ENCODE measurements at places on chromosomes 4 and X.

DNA sequence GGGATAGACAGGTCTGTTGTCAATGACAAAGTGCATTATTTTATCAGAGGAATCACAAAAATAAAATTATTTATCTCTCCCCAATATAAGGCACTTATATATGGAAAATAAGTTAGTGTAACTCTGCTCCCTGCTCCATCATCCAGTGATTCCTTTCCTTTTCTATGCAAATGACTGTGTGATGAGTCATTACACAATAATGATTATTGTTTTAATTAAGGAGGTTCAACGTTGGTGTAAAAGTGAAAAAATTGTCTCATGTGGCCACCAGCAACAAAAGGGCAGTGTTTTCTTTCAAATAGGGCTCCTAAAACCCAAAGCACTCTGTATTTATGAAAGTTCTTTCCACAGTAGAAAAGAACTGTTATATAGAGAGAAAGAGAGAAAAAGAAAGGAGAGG is 16.7 kb downstream of the SLC7A11 start:
- no peak for DNase-seq

DNA sequence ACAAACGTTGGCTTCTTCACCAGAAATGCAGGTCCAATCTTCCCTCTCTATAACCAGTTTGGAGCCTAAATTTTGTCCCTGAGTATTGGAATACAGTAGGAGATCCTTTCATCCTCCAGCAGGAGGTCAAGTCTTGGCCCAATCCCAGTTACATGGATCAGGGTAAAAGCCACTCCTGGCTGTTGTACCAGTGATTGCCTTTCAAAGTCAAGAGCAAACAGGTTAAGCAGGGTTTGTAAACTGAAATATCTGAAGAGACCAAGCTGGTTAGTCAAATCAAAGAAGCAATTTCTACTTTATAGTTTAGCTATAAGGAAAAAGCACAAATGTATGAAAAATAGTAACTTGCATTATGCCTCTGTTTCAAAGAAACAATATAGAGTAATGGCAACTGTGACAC is 329.4 kb downstream of the NAF1 start:
- DNase-seq = no peak

DNA sequence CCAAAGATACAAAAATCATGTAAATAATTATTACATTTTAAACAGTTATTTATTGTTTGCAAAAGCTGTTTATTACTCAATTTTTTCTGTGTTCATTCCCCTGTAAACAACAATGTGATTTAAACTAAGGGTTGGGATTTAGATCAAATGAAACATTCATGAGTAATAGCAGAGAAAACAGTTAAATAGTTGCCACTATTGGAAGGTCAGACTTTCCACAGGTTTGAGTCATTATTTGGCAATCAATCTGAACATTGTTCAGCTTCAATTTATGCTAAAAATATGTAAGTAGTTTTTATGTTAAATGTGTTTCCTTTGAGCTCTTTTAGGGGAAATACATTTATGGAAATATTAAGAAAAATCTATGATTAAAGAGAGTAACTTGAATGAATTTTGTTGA is 144.9 kb downstream of the STIM2 start:
- DNase-seq = no peak

- DNase-seq = no peak
Measured at GRCh38 chr4:39067451-39067850, 5.4 kb downstream of the KLHL5 start.

GRCh38 chr4:74309223-74309622 is 953 bp downstream of the EPGN start:
- DNase-seq = no peak

DNA sequence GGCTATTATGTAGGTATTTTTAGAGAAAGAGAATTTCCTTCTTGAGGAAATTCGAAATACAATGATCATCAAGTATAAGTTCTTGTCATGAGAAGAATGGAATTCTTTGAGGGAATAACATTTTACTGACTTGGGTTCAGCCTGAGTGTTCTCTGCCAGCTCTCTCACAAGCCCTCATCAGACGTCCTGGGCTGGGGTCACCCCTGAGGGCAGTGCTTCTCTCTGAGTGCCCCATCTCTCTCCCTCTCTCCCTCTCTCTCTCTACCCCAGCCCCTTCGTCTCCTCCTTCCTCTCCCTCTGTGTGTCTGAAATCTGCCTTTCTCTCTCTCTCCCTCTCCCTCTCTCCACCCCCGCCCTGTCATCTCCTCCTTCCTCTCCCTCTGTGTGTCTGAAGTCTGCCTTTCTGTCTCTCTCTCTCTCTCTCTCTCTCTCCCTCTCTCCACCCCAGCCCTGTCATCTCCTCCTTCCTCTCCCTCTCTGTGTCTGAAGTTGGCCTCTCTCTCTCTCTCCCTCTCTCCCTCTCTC is 241.7 kb upstream of the PSAPL1 start:
- no peak for DNase-seq

DNA sequence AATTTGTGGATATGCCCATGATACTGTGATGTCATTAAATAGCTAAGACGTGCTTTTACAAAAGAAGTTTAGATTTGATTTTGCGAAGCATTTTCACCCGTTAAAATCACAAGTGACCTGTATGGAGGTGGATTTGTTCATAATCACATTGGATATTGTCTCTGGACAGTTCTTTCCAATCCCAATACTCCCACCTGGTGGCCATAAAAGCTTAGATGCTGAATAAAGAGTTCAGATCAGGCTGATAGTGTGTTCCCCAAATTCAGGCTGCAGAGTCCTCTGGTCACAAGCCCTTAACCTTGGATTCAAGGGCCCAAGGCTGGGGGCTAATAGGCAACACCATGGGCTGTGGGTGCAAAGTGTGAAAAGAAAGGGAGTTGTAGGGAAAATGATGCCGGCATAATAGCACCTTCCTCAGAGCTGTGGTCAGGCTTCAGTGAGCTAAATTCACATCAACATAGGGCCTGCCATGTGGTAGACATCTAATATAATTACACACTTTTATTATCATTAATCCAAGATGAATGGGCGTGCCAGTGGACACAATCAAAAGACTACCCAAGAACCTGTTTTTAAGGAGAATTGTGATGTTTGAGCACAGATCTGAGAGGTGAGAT is 28.1 kb downstream of the SMIM43 start:
- no peak for DNase-seq

DNA sequence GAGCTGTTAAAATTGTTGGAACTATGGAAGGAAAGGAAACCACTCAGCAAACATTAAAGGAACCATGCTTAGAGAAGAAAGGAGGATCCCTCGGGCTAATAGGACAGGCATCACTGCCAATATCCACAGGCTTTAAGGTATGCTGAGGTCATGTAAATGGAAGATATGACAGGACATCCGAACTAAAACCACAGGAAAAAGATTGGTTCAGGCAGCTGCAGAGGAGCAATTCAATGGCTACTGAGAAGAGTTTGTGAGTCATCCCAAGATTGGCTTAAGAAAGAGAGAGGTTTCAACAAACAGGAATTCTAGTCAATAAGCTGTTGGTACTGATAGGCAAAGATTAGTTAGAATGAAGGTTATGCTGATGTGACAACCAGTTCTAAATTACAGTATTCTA is 106.4 kb upstream of the FAM241A start:
- DNase-seq = no peak

DNA sequence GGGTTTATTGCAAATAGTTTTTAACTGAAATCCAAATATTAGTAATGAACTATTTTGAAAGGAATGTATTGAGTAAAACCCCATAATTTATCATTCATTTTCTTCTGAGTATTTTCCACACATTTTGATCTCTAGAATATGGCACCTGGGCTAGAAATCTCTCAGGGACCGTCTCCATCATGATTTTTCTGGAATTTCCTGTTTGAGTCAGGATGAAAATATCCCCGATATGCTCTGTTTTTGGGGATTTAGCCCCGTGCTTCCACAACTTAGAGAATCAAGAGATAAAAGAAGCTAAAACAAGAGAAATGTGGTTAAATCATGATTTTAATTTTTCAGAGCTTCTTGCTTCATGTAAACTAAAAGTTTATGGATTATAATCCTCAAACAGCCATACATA is 114.2 kb downstream of the SPCS3 start:
- DNase-seq = no peak

GRCh38 chr4:174402470-174403176 is 118.9 kb downstream of the CEP44 start:
- no peak for DNase-seq

GRCh38 chr4:2071252-2071911 is 12.3 kb downstream of the NAT8L start:
- DNase-seq = no peak

- DNase-seq = no peak
Measured at GRCh38 chr4:140469791-140470733, 28.0 kb downstream of the MGAT4D start.

Data from stimulated activated CD4-positive, alpha-beta T cell treated with anti-CD3 and anti-CD28 coated beads, Interleukin-1b, Interleukin-23, amount 100 ng/mL, for 1 hour (primary cell).